Dermis blood vessel endothelial cell (primary cell): ENCODE measurements at places on chromosomes 7 and 10. TPM values are rescaled to one million over a fixed set of nuclear protein-coding genes. Genes with fewer than 3 reads are reported as not detected.

DNA sequence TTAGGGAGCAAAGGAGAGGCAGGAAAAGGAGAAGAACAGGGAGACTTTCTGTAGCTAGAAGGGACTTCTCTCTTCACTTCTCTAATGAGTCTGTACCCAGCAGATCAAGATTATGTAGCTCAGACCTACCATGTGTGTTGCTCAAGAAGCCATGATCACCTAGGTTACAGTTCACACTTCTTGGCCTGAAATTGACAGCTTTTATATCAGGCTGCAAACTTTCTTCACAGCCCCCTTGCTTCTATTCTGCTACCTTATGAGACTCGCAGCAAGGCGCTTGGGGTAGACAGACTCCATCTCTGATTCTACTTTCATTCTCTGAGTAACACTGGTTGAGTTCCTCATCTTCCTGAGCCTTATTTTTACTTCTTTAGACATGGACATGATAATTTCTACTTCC, 19.6 kb upstream of the GIMAP2 start:
- DNase-seq, result no peak

GRCh38 chr7:82375713-82376112, 67.9 kb downstream of the CACNA2D1 start:
- DNase-seq, result no peak

- peak; percentile 76 for DNase-seq
Measured at GRCh38 chr7:50793120-50793946, 10.6 kb upstream of the GRB10 start.

RASSF4 gene
- total RNA-seq, result 13.1 and 24.8 TPM in 2 replicates

- no peak for DNase-seq
Measured at GRCh38 chr7:129804890-129805719, 147.7 kb downstream of the UBE2H start.
